ENCODE measurements at places on chromosomes 11 and 22. TPM values are rescaled to one million over a fixed set of nuclear protein-coding genes. Genes with fewer than 3 reads are reported as not detected.

Gene DDI1
- total RNA-seq: under 0.01 TPM

DNA sequence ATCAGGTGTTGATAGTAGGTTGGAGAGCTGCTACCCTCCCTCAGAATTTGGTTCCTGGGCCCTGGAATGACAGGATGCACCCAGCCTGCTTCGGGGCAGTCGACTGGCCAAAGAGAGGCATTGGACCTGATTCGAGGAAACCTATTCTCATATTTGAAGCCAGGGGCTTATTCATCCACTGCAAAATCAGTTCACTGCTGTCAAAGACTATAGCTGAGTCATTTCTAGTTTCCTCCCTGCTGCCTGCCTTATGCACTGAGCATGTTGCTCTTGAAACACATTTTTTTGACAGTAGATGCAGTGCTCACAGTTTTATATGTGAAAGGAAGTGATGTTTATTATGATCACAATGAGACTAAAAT, 565.4 kb downstream of the ETS1 start:
- no peak for DNase-seq

GRCh38 chr22:19799322-19800190, 39.0 kb downstream of the TBX1 start:
- DNase-seq: peak; percentile 89

DNA sequence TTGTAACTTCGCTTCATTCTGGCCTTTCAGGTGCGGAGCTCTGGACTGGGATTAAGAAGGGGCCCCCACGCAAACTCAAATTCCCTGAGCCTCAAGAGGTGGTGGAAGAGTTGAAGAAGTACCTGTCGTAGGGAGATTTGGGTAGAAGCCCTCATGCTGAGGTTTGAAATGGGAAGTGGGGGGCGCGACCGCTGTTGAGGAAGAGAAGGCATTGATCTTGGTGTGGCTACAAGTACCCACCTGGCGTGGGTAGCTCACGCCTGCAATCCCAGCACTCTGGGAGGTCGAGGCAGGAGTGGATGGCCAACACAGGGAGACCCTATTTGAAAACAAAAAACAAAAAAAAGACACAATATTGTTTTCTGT, 779 bp downstream of the SELENOH start:
- DNase-seq: no peak

- DNase-seq: no peak
These were observed 215.7 kb upstream of the FOLH1 start for GRCh38 chr11:49424136-49424535.

DNA sequence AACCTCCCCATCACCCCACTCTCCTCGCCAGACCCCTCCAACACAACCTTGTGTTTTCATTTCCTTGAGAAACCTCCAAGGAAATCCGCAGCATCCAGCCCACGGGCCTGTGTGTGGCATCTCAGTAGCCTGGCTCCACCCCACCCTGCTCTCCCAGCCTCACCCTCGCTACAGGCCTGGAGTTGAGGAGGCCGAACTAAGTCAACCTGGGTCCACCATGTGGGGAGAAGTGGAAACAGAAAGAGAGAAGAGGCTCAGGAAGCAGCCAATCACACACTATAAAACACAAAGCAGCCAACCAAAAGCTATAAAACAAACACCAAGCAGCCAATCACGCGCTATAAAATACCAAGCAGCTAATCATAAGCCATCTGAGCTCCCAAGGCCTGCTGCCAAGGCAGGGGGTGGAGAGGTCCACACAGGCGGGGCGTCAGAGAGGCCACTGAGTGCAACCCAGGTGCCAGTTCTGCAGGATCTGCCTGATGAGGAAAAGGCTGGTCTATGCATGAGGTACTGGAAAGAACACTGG, 72.0 kb downstream of the MICAL3 start:
- DNase-seq: no peak

Gene AIP
- 42.7 TPM for total RNA-seq

DNA sequence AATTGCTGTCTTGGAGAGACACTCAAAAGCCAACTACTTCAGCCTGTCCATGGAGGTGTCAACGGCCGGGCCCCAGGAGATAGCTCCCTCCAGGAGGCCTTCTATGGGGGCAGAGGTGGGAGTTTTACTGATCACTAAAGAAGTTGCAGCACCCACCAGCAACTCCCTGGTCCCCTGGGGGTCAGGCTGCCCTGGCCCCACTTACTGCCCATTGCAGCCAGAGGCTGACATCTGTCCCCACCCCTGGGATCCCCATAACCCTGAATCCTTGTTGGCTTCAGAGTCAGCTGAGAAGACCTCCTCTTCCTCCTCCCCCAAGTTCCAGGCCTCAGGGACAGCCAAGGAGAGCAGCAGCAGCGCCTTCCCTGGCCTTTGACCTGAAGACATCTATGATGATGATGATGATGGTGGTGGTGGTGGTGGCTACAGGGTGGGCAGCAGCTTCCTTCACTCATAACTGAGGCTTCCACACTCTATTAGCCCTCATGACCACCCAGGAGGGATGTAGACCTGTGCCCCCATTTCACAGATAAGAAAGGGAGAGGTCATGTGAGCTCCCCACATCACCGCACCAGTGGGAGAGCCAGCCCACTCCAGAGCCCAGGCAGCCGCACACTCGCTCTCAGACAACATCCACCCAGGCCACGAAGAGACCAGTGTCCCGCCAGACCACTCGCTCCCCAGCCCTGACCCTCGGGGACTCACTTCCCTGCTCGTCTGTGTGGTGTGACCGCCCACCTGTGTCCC, 43.8 kb upstream of the FGF3 start:
- DNase-seq: no peak

GRCh38 chr11:127362754-127363308, 362.3 kb upstream of the KIRREL3 start:
- no peak for DNase-seq

DNA sequence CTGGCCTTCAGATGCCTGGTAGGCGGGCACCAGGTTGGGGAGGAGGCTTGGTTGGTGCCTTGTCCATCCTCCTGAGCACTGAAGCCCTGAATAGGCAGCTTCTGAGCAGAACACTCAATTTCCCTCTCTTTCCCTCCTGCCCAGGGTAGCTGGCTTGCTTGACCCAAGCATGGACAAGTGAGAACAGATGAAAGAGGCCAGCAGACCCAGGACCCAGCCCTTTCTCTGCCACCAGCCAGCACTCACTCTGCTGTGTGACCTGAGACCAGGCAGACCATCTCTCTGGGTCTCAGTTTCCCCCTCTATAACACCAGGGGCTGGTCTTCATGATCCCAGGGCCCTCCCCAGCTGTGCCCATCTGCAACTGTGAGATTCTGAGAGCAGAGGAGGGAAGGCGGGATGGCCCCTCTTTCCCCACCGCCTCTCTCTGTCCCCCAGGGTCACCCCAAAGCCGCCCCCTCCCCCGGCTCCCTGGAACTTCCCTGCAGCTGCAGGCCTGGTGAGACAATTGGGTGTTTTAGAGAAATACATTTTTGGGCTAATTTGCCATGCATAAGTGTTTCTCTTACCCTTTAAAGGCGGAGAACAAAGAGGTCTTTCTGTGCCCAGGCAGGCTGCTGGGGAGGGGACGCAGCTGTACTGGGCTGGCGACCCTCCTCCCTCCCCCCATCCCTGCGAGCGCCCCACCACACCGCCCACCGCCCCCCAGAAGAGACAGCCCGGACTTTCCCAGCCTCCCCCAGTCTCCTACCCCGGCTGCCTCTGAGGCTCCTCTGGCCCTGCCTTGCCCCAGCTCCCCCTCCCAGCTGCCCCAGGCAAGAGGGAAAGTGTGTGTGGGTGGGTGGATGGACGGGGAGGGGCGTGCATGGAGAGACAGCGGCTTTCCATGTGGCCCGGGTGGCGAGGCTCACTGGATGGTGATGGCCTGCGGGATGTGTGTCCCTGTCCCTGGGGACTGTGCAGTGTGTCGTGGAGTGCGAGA, 30.8 kb upstream of the PICK1 start:
- no peak for DNase-seq

DNA sequence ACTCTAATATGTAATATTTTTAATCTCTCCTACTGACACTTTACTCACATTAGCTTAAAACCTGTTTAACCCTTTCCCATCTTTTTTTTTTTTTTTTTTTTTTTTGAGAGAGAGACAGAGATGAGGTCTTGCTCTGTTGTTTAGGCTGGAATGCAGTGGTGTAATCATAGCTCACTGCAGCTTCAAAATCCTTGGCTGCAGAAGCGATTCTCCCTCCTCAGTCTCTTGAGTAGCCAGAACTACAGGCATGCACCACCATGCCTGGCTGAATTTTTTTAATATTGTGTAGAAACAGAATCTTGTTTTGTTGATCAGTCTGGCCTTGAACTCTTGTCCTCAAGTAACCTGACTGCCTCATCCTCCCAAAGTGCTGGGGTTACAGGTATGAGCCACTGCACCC, 37.3 kb downstream of the PAMR1 start:
- peak; percentile 18 for DNase-seq

Gene GLYAT
- not detected for total RNA-seq

DNA sequence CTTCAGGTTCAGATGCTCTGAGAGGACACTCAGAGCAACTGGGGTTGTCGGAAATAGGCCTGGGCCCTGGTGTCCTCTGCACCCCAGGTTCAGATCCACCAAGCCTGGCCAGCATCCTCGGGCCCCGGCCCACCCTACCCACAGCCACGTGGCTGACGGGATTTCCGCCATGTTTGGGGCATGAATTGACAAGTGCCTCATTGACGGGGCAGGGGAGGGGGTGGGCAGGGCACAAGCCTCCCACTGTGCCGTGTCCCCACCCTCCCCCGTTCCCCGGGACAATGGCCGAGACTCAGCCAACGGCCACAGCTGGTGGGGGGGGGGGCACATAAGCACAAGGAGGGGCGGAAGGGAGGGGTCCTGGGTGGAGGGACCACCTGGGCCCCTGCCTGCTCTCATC, 8.5 kb downstream of the MYRF start:
- no peak for DNase-seq

Gene EIF3D
- total RNA-seq: 224 TPM

- no peak for DNase-seq
These were observed 5.1 kb upstream of the CHST1 start for GRCh38 chr11:45670386-45671135.

Gene DNAJB7
- not detected for total RNA-seq

Gene E2F8
- total RNA-seq: 2.2 TPM

- no peak for DNase-seq
These were observed 167.6 kb upstream of the SESN3 start for GRCh38 chr11:95398437-95399112.

DNA sequence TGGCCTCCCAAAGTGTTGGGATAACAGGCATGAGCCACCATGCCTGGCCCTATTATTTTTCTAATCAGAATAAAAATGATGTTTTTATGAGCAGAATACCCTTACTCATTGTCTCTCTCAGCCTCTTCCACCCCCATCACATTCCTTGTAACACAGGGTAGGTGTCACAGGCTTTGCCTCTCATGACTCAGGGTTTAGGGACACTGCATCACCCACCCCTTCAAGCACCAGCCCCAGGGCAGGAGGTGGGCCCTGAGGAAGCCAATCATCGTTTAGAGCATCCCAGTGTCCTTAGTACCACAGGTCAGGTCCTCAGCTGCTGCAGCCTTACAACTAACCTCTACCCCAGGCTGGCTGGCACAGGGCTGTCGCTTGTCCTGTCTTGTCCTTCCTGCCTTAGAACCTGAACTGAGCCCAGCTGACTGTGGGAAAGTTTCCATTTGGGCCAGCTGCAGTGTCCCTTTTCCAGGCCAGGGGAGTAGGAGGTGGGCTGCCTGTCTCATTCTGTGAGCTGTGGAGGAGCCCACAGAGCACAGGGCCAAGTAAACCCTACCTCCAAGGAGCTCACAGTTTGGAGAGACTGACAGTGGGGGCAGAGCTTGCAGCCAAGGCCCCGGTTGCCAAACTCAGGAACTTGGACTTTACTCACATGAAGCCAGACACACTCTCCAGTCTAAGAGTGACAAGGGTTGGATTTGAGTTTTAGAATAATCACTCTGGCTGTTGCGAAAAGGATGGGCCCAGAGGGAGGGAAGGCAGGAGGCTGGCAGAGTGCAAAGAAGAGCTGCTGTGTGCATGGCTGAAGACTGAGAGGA, 19.5 kb upstream of the UVRAG start:
- no peak for DNase-seq

DNA sequence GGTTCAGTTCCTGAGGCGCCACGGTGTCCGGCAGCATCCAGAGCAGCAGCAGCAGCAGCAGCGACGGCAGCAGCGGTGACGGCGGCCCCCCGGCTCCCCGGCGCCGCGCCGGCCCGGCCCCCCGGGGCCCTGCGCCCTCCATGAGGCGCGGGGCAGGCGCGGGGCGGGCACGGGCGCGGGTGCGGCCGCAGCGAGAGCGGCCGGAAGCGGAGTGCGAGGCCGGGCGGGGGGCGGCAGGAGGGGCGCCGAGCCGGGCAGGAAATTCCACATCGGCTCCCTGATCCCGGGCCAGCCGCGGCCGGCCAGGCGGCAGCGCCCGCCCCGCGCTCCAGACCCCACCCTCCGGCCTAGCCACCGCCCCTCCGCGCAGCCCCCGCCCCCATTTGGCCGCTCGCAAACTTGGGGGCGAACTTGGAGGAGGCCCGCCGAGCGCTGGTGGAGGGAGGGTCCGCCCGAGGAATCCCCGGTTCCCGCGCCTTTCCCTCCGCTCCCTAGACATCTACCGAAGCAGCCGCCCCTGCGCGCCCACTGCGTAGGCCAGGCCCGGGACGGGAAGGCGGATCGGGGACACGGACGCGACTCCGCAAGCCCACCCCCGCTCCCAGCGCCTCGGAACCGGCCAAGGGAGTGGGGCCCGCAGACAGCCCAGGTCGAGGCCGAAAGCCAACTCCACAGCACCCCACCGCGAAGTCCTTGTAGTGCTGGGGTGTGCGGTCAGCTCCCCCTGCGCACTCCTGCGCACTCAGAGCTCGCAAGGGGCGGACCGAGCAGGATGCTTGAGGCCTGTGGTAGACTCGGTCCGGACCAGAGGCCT, at the start of gene SCARF2:
TSS of gene SCARF2 (minus strand) at position 213 of the 814 bp plus-strand sequence. CDS start at position 142, 71 bp downstream.
- peak; percentile 67 for DNase-seq

- no peak for DNase-seq
These were observed 29.8 kb upstream of the OR56B4 start for GRCh38 chr11:6077723-6078122.

GRCh38 chr11:45094958-45095690, 51.3 kb upstream of the PRDM11 start:
- no peak for DNase-seq

DNA sequence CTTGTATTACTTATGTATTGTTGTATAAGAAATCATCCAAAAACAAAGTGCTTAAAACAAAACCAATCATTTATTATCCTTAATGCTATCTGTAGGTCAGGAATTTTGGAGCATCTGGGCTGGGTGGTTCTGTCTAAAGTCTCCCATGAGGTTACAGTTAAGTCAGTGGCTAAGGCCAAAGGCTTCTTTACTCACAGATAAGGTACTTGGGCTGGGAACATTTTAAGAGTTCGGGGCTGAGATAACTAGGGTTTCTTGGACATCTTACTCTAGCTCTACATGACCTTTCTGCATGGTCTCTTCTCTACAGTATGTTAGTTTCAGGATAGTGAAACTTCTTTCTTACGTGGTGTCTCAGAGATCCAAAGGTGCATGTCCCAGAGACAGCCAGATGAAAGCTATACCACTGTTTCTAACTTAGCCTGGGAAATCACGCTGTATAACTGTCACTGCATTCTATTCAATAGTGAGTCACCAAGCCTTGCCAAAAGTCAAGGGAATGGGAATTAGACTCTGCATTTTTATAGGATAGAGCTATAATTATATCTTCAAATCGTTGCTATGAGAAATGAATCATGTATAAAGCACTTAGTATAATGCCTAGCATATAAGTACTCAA, 29.6 kb downstream of the SOX6 start:
- peak; percentile 7 for DNase-seq

- DNase-seq: no peak
These were observed 346.6 kb downstream of the TTC28 start for GRCh38 chr22:28333088-28333487.

- DNase-seq: no peak
These were observed 583.9 kb upstream of the LRRC4C start for GRCh38 chr11:42043312-42043711.

All from fibroblast of villous mesenchyme (primary cell).